ENCODE measurements at places on chromosomes 13 and 19.

DNA sequence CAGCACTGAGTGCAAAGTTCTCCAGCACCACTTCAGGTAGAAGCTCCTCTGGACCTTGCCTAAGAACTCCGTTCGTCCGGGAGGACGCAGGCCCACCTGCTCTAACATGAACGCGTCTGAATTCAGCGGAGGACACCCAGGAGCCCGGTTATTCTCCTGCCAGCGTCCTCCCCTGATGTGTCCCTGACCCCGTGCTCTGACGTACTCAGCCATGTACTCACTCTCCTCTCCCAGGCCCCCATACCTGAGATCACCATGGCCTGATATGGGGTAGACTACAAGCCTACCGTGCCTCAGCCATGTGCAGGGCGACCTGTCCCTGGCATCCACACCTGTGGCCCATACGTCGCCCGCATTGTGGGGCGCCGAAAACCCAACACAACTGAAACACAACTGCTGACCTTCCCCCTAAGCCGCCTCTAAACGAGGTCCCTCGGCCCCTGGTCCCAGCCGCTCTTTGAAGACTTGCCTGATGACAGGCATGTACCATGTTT is 744 bp upstream of the ZNF584 start:
- peak; percentile 34 for DNase-seq

DNA sequence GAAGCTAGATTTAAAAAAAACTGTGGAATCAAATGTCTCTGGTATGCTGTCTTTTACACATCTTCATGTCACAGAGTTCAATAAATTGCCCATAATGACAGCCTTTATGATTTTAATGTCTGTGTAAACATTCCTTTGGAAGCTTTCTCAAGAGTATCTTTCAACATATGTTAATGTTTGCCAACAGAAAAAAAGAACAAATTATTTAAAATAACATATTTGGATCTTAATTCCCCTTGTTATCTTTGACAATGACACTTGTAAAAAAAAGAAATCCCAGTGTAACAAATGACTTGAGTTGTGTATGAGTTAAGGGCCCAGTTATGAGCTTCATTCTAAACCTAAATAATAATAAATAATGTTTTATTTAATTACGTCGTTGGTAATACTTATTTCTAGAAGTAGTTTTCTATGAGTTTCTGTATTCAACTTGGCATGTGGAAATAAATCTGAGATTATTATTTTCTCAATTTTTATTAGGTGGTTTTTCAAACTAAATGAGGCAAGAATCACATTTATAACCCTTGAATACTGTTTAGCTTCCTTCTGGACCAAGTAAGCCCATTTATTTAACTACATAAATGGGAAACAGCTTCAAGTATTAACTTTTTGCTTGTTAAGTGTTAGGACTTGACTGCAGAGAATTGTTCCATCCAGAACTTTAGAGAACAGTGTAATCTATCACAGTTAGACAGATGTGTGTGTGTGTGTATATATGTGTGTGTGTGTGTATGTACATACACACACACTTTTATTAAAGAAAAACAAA is 182.1 kb downstream of the POSTN start:
- no peak for DNase-seq

DNA sequence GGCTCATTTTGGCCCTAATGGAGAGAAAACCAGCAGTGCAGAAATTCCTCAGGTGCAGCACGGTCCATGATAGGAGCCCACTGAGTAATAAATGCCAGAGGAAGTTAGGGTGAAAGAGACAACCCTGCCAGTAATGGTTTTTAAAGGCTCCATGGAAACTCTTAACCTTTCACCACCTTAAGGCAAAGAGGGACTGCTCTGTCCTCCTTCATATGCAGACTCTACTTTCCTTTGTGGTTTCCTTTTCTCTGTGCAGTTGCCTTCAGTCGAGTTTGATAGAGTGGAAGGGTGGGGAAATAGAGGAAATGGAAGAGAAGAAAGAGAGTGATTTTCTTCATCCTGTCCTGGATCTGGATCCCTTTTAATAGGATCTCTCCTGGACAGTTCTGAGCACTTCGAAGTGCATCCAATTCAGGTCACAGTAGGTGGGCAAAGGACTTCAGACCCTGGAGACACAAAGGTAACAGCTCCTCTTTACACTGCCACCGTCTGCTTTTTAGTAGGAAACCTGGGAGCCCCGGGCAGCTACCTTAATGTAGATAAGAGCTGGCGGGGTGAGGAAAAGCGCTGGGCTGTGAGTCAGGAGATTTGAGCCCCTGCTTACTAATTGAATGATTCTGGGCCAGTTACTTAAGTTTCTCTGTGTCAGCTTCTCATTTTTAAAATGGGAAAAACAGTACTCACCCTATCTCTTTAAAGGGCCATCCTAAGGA is 294.8 kb downstream of the KCNRG start:
- DNase-seq = no peak

DNA sequence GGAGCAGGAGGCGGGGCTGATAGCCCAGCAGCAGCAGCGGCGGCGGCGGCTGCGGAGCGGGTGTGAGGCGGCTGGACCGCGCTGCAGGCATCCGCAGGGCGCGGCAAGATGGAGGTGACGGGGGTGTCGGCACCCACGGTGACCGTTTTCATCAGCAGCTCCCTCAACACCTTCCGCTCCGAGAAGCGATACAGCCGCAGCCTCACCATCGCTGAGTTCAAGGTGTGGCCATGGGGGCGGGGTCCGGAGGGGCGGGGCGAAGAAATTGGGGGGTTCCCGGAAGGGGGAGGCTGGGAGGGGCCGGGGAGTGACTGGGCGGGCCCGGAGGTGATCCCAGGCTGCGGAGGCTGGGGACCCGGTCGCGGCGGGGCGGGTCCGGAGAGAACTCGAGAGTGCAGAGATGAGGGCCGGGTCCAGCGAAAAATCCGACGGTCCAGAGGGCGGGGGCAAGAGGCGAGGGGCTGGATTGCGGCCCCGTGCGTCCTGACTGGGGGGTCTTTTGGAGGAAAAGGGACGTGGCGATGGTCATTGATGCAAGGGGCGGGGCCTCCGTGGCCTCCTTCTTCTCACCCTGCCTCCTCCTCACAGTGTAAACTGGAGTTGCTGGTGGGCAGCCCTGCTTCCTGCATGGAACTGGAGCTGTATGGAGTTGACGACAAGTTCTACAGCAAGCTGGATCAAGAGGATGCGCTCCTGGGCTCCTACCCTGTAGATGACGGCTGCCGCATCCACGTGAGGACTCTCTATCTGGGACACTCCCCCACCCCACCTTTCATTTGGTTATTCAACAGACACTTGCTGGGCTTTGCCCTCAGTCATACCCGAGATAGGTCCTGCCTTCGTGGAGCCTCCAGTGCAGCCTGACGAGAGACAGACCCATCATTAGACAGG is at the start of gene TBCB:
TBCB (plus strand) TSS at position 16 of the 891 bp plus-strand sequence; CDS start at position 109, 93 bp downstream.
- peak; percentile 91 for DNase-seq

GRCh38 chr13:42478531-42479156 is 95.3 kb upstream of the TNFSF11 start:
- DNase-seq = no peak

- no peak for DNase-seq
Measured at GRCh38 chr19:980133-980998, 3.8 kb upstream of the WDR18 start.
